NCI-H1105 (cell line): ENCODE measurements at places on chromosomes 5 and 9.

- no peak for DNase-seq
These were observed 219.9 kb downstream of the CDK5RAP2 start for GRCh38 chr9:120360046-120360445.

DNA sequence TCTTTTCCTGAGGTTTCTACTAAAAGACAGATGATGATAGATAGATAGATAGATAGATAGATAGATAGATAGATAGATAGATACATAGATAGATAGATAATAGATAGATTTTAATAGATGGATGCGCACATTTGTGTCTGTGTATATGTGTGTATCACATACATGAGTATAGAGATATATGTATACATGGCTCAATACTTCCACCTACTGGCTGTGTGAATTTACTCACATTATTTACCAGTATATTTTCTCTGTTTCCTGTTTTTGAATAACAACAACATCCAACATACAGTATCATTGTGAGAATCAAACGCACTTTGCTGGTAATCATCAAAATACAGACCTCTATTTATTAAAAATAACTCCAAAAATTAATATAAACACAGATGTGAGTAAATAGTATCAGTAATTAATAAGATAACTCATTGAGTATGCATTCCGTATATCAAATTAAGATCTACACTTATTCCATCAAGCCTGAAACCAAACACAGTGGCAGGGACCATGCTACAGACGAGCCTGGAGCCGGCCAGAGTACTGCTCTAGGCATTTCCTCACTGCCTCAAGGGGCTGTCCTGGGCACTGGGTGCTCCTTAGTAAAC lies 338.0 kb downstream of the SEMA5A start:
- peak; percentile 38 for DNase-seq

DNA sequence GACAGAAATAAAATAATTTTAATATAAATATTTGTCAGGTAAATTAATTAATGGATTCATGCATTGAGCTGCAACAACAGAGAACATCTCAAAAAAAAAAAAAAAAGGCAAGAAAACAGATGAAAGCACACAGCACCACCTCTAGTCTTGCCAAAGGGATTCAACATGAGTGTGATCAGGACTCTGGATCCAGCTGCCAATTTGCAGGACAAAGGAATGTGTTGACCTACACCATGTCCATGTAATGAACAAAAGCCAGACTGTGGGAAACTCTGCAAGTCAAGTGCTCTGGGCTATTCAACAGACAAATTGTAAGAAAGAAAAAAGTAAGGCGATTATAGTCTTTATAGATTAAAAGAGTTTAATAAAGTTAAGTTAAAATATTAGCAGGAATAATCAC lies 769.3 kb downstream of the TLR4 start:
- DNase-seq, result no peak

GRCh38 chr5:58245476-58245840 lies 214.4 kb downstream of the PLK2 start:
- no peak for DNase-seq

- no peak for DNase-seq
These were observed 118.4 kb downstream of the INSYN2B start for GRCh38 chr5:169861934-169862333.

DNA sequence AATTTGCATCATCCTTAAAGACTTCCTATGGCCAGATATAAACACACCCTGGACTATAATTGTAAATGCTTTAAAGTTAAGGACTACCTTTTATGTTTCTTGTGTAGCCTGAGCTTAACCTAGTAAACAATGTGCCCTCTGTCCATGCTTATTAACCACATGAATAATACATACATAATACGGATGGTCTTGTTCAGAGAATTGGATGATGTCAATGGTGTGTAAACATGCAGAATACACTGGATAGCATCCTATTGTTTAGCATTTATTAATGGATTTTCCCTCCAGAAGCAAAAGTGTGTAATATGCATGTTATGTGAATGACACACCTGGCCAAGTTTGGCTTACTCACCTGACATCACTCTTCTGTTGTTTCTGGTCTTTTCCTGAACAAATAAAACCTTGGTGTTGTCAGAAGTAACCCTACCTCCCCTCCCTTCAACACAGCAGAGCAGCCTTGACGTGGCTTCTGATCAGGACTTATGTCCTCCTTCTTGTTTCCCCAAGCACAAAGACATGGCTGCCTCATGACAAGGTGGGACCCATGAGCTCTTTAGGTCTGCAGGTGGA lies 517.9 kb downstream of the MTRR start:
- DNase-seq, result no peak

DNA sequence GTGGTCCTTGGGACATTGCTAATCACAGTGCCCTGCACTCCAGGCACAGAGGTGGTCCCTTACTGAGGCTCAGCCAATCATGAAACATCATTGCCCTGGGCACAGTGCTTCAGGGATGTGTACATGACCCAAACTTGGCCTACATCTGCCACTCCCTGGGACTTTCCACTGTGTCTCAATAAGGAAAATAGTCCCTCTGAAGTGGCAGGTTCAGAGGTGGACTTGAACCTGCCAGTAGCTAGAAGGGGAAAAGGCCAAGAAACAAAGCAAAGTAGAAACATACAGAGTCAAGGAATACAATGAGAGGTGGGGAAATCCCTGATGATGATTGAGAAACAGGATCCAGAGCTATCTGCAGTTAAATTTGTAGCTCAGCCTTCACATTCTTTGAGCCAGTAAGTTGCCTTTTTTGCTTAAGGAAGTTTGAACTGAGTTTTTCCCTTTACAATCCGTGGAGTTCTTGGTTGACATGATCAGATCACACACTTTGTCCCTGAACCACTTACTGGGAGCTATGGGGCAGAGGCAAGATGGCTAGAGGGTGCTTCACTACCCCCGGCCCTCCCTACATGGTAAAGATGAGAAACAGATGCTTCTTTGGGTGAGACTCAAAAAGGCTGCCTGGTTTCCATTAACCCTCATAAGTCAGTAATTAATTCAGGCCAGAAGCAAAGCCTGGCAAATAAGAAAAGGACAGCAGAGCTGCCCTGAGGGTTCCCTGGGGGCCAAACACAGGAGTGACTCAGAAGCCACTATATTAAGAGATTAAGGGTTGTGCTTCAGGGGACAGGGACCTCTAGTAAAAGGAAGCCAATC lies 57.6 kb downstream of the SH3TC2 start:
- DNase-seq, result no peak

GRCh38 chr5:112711436-112711835 lies 26.2 kb upstream of the APC start:
- no peak for DNase-seq

- DNase-seq, result no peak
These were observed 226.7 kb downstream of the TLE4 start for GRCh38 chr9:79798450-79798849.

DNA sequence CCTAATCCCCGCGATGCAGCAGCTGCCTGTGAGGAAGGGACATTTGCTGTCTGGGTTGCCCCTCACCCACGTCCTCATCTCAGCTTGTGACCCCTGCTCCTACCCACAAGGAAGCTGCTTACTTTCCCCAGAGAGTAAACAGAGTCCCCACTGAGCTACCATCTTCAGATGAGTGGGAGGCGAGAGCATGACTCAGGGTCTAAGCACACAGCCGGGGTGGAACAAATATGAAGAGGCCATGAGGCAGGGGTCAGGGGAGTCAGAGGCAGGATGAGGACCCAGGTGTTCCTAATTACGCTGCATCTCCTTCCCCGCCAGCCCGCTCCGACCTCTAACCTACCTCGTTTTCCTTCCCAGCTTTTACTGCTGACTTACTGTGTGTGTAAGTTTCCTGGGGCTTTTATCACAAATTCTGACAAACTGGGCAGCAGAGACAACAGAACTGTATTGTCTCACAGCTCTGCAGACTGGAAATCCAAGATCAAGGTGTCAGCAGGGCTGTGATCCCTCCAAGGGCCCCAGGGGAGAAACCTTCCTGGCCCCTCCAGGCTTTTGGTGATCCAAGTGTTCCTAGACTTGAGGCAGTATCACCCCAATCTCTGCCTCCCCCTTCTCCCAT lies 94.0 kb upstream of the DNAH5 start:
- DNase-seq, result no peak
